ENCODE measurements at places on chromosomes 6 and 20. TPM values are rescaled to one million over a fixed set of nuclear protein-coding genes. Genes with fewer than 3 reads are reported as not detected.

GRCh38 chr20:41044409-41045062, 15.9 kb downstream of the TOP1 start:
- H3K4me1 ChIP-seq: peaks cover 18% of the 10 kb centered on the region
- H3K4me3 ChIP-seq: no peak overlapping the region
- H3K27ac ChIP-seq: no peak overlapping the region
- no peak for DNase-seq
- no peaks in the 10 kb centered on the region for H3K36me3 ChIP-seq

DNA sequence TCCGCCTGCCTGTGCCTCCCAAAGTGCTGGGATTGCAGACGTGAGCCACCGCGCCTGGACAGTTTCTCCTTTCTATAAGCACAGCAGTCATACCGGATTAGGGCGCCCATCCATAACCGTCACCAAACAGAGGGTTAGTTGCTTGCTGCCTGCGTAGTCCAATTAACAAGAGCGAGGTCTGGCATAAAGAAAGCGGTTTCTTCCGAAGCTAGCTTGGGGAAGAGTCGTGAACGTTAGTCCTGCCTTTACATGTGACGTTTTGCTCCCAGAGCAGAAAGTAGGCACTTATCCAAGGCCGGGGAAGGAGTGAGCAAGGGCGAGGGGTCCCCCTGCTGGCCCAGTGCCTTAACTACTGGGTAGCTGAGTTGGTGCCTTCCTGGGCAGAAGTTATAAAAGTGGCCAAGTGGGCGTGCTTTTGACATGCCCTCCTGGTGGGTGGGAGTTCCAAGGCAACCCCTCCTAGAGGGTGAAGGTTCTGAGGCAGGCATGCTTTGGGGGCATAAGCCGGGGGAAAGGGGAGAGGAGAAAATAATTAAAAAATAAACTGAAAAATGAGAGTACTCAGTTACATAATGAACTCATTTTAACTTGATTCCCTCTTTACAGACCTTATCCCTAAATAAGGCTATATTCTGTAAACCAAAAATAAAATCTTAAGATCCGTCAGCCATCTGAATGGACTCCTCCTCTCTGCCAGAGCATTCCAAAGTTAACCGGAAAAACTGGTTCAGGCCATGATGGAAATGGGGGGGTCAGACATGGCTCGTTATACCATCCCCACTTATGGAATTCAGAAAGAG, 88.0 kb downstream of the FAM217A start:
- H3K36me3 ChIP-seq: no peaks in the 10 kb centered on the region
- peak overlapping the region; percentile 54 for H3K27ac ChIP-seq
- no peaks in the 10 kb centered on the region for H3K27me3 ChIP-seq

DNA sequence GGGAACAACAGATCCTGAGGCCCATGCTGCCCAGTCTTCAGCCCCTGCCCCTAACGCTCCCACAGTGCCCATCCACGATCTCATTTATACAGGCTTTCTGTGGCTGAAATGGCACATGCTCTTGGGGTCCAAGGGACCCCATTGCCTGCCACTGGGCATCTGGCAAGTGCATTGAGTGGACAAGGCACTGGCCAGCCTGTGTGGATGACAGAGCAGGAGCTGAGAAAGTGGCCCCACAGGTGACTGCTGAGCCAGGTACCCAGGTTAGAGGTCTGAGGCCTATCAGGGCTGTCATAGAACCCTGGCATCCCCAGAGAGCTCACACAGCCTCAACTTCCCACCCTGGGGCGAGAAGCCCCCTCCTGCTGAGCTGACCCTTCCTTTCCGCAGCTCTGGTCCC, 86.0 kb upstream of the NXT1 start:
- no peak overlapping the region for H3K4me3 ChIP-seq
- H3K27me3 ChIP-seq: no peaks in the 10 kb centered on the region
- H3K4me1 ChIP-seq: no peaks in the 10 kb centered on the region
- DNase-seq: no peak

DNA sequence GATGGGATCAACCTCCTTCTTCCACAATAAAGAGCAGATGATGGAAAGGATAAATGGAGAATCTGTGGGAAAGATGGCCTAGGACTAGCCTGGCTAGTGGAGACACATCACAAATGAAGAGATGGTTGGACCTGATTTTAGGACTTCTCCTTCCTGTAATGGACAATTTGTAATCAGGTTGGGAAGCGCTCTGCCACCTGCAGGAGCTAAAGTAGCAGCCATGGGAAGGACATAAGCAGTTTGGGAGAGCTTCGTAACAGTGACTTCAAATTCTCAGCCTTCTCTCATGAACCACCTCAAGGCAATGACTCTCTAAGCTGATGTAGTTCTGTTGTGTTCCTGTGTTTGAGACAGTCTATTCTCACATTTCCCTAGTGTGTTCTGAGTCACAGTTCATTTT, 137.9 kb upstream of the BMP2 start:
- H3K27me3 ChIP-seq: no peaks in the 10 kb centered on the region
- no peaks in the 10 kb centered on the region for H3K36me3 ChIP-seq
- H3K27ac ChIP-seq: no peak overlapping the region
- no peaks in the 10 kb centered on the region for H3K4me1 ChIP-seq
- no peak for DNase-seq
- no peak overlapping the region for H3K4me3 ChIP-seq

DNA sequence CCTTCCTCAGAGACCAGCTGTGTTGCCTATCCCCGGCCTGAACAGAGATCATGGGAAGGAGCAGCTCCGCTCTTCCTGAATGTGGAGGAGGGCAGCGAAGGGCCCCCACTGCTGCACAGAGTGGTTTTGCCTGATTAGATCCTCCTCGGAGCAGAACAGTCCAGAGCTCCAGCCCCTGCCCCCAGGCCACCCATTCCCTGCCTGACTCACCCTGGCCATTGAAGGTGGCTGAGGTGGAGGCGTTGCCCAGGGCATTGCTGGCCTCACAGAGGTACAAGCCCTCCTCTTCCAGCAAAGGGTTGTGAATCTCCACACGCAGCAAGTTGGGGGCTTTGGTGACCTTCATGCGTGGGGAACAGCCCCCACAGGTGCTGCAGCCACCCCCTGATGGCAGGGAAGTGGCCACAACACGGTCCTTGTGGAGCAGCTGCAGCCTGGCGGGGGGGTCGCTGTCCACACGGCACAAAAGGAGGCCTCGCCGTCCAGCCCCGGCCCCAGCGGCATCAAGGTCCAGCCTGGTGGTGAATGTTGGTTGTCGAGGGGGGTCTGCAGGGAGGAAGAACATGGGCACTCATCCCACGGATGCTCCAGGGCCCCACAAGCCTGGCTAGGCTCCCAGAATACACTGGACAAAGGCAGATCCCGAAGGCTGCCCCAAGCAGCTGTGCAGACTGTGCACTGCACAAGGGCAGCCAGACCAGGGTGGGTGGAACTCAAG, 14.7 kb downstream of the SIGLEC1 start:
- H3K27me3 ChIP-seq: no peaks in the 10 kb centered on the region
- no peak overlapping the region for H3K27ac ChIP-seq
- H3K4me1 ChIP-seq: no peaks in the 10 kb centered on the region
- no peak overlapping the region for H3K4me3 ChIP-seq
- DNase-seq: no peak

DNA sequence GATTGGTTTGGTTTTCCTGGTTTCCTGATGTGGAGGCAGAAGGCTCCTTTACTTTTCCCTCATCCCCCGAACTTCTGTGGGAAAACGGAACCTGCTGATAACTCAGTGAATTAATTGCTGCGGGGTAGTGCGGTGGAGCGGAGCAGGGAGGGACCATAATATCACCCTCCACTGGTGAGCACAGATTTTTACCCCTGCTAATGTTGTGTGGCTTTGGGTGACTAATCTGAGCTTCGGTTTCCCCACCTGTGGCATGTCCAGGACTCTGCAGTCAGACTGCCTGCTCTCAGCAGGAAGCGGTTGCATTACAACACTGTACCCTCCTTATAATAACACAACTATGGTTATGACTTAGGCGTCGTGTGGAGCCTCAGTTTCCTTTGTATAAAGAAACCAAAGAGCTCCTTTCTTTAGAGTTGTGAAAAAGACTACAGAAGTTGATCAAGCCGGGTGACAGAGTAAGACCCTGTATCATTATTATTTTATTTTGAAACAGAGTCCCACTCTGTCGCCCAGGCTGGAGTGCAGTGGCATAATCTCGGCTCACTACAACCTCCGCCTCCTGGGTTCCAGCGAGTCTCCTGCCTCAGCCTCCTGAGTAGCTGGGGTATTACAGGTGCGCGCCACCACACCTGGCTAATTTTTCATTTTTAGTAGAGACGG, 2.2 kb upstream of the ID1 start:
- peaks cover 13% of the 10 kb centered on the region for H3K4me1 ChIP-seq
- peak overlapping the region; percentile 98 for H3K27ac ChIP-seq
- no peaks in the 10 kb centered on the region for H3K36me3 ChIP-seq
- no peak overlapping the region for H3K4me3 ChIP-seq
- DNase-seq: peak; percentile 76
- H3K27me3 ChIP-seq: no peaks in the 10 kb centered on the region

- DNase-seq: peak; percentile 37
- H3K27ac ChIP-seq: no peak overlapping the region
- no peaks in the 10 kb centered on the region for H3K4me1 ChIP-seq
These were observed 1286.2 kb upstream of the EYS start for GRCh38 chr6:66993272-66993671.

DNA sequence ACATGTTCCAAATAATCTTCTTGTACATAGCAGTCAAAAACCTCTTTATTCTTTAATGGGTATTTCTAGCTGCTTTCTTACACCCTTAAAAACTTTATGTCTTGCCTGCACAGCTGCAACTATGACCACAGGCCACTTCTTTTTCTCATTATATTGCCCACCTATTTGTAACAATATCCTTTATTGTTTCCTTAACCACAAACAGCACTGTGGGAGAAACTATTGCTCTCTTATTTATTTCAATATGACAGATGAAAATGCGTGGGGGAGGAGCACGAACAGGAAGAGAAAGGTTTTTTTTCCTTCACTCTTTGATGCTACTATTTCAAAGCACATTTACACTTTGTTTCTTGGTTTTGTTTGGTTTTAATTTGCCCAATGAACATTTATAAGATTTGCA, 253.5 kb downstream of the GJA1 start:
- no peak overlapping the region for H3K27ac ChIP-seq
- H3K4me3 ChIP-seq: no peak overlapping the region
- no peak for DNase-seq
- H3K4me1 ChIP-seq: peaks cover 4% of the 10 kb centered on the region
- H3K27me3 ChIP-seq: no peaks in the 10 kb centered on the region
- H3K36me3 ChIP-seq: no peaks in the 10 kb centered on the region

- no peak overlapping the region for H3K4me3 ChIP-seq
- H3K4me1 ChIP-seq: no peaks in the 10 kb centered on the region
- peaks cover 2% of the 10 kb centered on the region for H3K36me3 ChIP-seq
These were observed 115.4 kb downstream of the DTNBP1 start for GRCh38 chr6:15547400-15547799.

DNA sequence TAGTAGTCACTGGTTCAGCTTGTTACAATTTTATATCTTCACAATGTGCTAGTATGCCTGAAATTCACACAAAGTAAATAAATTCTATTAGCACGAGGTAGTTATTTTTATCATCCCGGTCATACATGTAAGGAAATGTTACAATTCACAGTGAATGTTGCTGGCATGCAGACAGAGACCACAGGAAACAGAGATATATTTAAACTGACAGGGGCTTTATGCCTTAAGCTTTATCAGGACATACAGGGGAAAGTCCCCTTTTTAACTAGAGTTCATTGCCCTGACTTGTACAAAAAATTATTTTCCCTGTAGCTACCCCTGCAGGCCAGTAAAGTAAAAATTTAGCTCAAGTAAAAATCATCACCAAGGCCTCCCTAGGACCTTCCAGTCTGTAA, 712.0 kb upstream of the NRSN1 start:
- no peaks in the 10 kb centered on the region for H3K4me1 ChIP-seq
- H3K27ac ChIP-seq: no peak overlapping the region
- no peaks in the 10 kb centered on the region for H3K27me3 ChIP-seq

DNA sequence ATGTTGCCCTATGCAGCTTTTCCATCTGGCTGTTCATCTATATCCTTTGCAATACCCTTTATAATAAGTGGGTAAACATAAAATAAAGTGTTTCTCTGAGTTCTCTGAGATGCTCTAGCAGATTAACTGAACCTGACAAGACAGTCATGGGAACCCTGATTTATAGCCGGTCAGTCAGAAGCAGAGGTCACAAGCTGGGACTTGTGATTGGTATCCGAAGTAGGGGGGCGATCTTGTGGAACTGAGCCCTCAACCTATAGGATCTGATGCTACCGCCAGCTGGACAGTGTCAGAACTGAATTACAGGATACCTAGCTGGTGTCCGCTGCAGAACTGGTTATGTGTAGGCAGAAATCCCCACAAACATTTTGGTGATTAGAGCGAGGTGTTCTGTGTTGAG, 39.0 kb downstream of the SLC17A5 start:
- H3K4me1 ChIP-seq: no peaks in the 10 kb centered on the region
- no peaks in the 10 kb centered on the region for H3K27me3 ChIP-seq
- no peak overlapping the region for H3K27ac ChIP-seq
- H3K4me3 ChIP-seq: no peak overlapping the region
- H3K36me3 ChIP-seq: peaks cover 7% of the 10 kb centered on the region

DNA sequence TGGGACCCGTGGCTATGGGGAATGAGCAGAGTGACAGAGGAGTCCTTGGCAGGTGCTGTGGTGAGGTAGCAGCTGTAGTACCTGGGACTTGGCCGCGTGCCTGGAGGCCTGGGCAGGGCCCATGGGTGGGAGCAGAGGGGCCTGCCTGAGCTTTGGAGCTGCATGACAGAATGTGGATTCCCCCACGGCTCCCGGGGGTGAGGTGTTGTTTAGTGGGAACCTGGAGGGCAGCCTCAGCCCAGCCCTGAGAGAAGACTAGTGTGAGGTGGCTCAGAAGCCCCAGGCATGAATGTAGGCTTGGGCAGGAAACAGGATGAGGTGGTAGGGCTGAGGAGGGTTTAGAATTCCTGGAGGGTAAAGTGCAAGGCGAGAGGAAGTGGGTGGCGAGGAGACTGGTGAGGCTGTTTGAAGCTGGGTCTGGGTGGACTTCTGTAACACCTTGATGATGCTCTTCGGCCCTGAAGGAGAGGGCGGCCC, 86.5 kb upstream of the SCP2D1 start:
- H3K36me3 ChIP-seq: no peaks in the 10 kb centered on the region
- peaks cover 3% of the 10 kb centered on the region for H3K4me1 ChIP-seq
- no peak overlapping the region for H3K4me3 ChIP-seq
- H3K27ac ChIP-seq: no peak overlapping the region
- H3K27me3 ChIP-seq: no peaks in the 10 kb centered on the region
- DNase-seq: no peak

DNA sequence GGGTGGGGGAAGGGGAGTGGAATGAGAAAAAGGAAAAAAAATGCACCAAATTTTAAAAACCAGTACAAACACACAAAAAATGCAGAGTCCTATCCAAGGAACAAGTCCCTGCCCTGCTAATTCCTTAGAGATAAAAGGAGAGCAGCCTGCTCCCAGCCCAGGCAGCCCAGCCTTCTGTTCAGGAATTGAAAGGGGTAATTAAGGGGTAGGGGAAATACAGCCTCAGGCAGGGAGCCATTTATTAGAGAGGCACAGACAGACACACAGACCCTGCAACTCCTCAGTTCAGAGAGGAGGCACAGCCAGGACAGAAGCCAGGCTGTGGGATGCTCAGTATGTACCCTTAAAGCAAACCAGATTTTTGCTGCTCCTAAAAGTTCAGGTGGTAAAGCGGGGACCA, 137.2 kb downstream of the EYA2 start:
- DNase-seq: no peak
- no peak overlapping the region for H3K4me3 ChIP-seq
- no peak overlapping the region for H3K27ac ChIP-seq
- H3K27me3 ChIP-seq: no peaks in the 10 kb centered on the region

GRCh38 chr6:118896339-118897136, 2.6 kb downstream of the ASF1A start:
- H3K27ac ChIP-seq: peak overlapping the region; percentile 52
- peak; percentile 65 for DNase-seq

Gene SLC32A1
- total RNA-seq: not detected

Gene RIPOR2
- total RNA-seq: 0.51 TPM

Gene LAMA4
- total RNA-seq: 494 TPM

Gene QRSL1
- 13.6 TPM for total RNA-seq

Gene VSX1
- total RNA-seq: not detected

Gene NDUFAF4
- total RNA-seq: 7.4 TPM

Gene RIMS1
- 3.9 TPM for total RNA-seq

Gene PLCB4
- 13.7 TPM for total RNA-seq

Gene PPP1R3G
- 3.3 TPM for total RNA-seq

Data from fibroblast of lung (primary cell).